ENCODE measurements at places on chromosomes 1 and 21.
A peak's percentile ranks its signal among the peaks of the same experiment; 100 is the strongest.

- DNase-seq = no peak
These were observed 26.5 kb downstream of the RERE start for GRCh38 chr1:8790987-8791386.

DNA sequence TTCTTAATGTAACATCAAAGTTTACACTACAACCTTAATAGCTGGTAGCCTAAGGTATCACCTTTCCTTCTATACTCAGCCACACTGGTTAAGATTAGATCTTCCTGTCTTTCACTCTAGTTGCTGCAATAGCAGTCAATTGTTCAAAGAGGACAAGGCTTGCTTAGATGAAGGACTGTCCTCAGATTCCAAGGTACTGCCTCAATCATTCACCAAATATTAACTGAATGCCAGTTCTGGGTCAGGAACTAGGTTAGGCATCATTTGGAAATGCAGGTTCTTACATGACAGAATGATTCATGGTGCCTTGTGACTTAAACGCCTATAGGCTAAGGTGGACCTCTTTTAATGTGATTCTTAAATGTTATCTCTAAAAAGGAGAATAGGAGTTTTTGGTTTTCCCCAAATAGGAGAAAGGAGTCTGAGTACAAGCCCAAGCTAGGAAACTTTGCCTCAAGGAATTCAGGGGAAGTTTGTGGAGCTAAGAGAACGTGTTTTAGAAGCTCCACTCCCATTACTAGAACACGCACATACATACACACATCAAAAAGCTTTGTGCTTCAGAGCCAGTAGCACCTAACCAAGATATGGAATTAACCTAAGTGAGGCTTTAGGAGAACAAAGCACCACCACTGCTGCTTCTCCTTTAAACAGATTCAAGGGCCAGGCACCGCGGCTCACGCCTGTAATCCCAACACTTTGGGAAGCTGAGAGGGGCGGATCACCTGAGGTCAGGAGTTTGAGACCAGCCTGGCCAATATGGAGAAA lies 8.5 kb upstream of the WDR47 start:
- DNase-seq = no peak

DNA sequence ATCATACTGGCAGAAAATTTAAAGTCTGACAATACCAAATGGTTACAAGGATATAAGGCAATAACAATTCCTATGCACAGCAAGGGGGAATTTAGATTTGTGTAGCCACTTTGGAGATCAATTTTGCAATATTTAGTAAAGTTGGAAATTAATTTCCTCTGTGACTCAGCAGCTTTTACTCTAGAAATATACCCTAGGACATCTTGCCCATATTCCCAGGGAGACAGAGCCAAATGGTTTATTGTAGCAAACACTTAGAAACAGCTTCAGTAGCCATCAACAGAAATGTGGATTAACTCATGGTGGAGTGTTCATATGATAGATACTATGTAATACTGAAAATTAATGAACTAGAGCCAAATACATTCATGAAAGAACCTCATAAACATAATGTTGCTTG lies 104.6 kb downstream of the BACH1 start:
- DNase-seq = no peak

DNA sequence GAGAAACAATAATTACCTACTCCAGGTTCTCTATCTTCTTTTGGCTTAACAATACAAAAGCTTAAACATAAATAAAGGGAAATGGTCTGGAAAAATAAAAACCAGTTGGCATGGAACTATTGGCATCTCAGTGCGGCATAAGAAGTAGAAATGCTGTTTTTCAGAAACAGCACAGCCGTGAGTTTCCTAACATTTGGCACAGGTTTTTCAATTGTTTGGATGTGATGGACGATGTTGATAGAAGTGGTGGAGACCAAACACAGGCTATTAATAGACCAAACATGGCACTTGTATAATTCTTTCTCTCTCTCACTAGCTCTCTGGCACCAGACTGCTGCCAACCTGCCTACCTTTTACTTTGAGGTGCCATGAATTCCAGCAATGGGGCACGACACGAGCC lies 36.2 kb downstream of the KCNN3 start:
- DNase-seq = no peak

- DNase-seq = no peak
These were observed 27.5 kb downstream of the HLX start for GRCh38 chr1:220906561-220907334.

GRCh38 chr1:57672346-57673140 lies 248.7 kb upstream of the DAB1 start:
- DNase-seq = no peak

DNA sequence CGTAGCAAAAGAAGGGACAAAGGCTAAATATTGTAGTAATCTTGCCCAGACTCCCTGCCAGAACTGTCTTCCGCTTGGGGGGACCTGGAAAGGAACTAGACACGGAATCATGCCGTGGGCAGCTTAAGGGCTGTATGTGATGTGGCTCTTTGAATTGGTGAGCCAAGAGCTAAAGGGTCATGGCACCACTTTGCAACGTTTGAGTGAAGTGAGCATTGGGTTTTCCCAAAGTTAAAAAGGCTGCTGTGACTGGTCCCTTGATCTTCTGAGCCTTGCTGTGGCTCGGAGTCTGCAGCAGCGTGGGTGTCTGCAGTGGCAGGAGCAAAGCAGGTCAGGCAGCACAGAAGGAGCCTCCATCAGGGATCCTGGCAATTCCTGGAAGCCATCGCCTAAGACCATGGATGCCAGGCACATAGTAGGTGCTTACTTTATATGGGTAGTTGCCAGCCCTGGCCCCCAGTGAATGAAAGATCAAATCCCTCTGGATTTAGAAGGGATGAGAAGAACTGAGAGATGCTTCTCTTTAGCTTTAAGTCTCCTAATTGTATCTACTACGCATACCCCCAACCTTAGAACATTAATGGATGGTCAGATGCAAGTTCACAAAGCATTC lies 1.8 kb downstream of the SMYD2 start:
- DNase-seq = no peak

DNA sequence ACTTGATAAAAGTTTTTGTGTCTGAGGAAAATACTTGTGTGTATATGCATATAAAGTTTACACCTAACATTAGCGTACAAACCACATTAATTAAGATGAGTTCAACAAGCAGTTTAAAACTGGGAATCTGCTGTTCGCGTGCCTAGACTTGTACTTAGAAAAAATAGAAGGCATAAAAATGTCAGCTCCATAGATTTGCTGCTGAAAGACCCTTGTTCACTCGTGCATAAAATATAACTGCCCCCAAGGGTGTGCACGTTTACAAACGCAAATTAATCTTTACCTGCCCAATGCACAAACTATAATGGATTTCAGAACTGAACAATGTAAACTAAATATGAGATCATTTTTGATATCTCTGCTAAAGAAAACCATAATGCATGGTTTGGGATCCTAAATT lies 392.3 kb upstream of the ADGRL2 start:
- no peak for DNase-seq

- DNase-seq = no peak
These were observed 224.2 kb downstream of the NPHP4 start for GRCh38 chr1:5768014-5768413.

GRCh38 chr1:44315521-44315920 lies 39.5 kb downstream of the ERI3 start:
- no peak for DNase-seq

- no peak for DNase-seq
These were observed 10.7 kb downstream of the MEF2D start for GRCh38 chr1:156489935-156490293.

GRCh38 chr1:109564194-109564878 lies 15.9 kb downstream of the GNAI3 start:
- no peak for DNase-seq

DNA sequence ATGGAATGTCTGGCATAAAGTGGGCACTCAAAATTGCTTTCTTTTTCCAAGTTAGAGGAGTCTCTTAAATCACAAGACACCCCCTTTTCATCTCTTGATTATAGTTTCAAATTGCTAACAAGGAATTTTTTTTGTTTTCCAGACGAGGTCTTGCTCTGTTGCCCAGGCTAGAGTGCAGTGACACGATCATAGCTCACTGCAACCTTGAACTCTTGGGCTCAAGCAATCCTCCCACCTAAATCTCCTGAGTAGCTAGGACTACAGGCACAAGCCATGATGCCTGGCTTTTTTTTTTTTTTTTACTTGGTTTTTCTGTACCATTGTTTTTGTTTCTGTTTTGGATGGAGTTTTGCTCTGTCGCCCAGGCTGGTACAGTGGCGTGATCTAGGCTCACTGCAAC lies 20.8 kb downstream of the ZZZ3 start:
- DNase-seq = no peak

DNA sequence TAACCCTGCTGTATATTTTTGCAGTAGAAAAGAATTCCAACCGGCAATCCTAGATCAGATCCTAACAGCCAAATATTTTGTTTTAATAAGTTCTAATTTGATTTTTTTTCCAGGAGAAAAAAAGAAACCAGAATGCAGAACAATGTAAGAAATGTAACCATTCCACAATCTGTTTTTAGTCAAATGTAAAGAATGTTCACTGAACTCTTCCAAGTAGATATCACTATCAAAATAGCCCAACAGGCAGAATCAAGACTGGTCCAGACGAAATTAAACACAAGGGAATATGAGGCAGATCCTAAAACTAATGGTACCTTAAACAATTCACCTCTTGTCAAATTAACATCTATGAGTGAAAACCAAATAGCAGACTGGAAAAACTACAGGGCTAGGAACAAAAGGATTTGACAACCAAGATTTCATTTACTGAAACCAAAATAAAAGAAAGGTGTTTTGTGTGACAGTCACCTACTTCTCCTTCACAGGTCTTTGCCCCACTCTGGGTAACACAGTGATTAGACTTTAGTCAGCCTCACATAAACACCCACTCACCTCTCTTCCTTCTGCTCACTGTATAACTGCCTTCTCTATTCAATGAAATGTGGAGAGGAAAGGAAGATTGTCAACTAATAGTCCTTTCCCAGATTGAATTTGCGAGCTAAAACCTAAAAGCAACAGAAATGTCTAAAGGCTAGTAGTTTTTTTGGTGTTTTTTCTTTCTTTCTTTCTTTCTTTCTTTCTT lies 137.9 kb downstream of the FAF1 start:
- DNase-seq = no peak

- no peak for DNase-seq
These were observed 24.6 kb upstream of the CASQ2 start for GRCh38 chr1:115793162-115793561.

GRCh38 chr1:149846042-149846441 lies 53.3 kb upstream of the BOLA1 start:
- DNase-seq = peak; percentile 11

- no peak for DNase-seq
These were observed 317.6 kb downstream of the PBX1 start for GRCh38 chr1:164876398-164877116.

- no peak for DNase-seq
These were observed 35.4 kb upstream of the RAB3GAP2 start for GRCh38 chr1:220307607-220308006.

DNA sequence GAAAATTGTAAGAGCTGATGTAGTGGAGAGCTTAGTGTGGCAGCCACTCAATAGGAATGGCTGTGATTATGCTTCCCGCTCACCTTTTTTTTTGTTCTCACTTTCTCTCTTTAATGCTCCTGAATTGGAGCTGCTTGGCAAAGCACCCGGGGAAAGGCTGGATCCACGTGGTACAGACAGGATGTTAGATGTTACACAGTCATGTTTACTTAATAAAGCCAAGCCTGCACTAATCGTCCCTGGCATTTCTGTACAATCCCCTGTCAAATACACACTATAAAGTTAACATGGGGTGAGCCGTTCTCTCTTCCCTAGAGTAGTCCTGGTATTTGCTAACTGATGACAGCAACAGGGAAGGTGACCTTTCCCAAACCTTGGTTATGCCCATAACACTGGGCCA lies 187.8 kb downstream of the ZSCAN20 start:
- DNase-seq = no peak

DNA sequence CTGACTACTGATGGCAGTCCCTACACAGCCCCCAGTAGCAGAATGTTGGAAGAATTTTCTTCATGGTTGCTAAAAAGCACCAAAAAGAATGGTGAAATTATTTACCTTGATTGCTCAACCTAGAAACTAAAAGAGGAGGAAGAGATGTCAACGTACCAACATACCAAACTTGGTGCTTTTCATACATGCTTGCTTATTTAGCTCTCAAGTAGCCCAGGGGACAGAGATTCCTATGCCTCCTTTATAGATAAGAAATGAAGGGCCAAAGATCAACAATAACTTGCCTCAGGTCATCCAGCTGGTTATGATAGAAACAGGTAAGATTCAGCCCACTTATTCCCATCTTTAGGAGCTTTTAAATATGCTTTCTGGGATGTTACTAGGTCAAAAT lies 170.6 kb downstream of the PIGK start:
- no peak for DNase-seq

DNA sequence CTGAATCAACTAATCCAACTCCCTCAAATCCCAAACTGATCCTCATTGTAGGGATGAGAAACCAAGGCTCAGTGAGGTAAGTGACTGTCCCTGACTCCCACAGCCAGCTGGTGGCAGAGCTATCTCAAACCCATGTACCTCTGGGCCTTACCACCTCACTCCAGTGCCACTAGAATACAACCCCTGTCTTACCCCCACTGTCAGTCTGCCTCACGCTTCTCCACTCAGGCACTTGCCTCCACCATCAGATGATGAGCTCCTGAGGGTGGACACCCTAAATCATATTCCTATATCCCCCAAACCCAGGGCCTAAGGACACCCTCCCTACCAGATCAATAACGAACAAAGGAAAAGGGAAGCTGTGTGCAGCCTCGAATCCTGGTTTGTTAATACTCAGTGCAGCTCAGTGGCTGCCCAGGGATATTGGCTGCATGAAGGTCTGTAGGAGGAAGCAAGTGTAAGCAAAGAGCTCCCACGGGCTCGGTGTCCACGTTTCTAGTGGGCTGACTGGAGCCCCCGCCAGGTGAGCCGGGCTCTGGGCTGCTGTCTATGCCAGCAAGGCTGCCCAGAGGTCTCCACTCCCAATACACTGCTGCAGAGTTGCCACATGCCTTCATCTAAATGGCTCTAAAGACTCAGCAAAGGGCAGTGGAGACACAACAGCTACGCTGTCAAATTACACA lies 533.4 kb downstream of the MATN1 start:
- no peak for DNase-seq

DNA sequence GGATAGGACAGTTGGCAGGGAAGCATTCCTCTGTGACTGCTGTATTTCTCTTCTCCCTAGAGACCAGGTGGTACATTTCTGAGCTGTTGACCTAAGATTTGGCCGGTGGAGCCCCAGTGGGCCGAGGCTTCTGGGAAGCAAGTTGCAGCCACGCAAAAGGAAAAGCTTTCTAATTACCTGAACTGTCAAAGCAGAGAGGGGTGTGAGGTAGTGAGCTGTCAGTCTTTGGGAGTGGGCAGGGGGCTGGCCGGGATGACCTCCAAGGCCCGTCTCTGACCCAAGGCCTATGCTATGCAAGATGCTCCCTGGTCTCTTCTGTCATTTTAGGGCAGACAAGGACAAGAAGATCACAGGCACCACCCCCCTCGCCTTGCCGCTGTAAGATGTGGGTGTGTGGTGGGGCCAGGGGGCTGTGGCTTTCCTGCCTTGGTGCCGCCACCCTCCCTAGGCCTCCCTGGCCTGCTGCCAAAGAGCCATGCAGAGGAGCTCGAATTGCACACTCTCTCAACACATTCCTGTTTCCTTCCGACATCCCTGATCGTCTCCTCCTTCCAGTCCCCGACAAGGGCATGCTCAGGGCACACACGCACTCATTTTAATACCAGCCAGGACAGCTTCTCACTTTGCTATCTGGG lies 7.7 kb downstream of the PADI1 start:
- no peak for DNase-seq

- peak; percentile 77 for DNase-seq
These were observed 65.2 kb downstream of the SIK1 start for GRCh38 chr21:43361493-43362296.
